ENCODE measurements at places on chromosomes 13 and 19. TPM values are rescaled to one million over a fixed set of nuclear protein-coding genes. Genes with fewer than 3 reads are reported as not detected.
A peak's percentile ranks its signal among the peaks of the same experiment; 100 is the strongest.

DNA sequence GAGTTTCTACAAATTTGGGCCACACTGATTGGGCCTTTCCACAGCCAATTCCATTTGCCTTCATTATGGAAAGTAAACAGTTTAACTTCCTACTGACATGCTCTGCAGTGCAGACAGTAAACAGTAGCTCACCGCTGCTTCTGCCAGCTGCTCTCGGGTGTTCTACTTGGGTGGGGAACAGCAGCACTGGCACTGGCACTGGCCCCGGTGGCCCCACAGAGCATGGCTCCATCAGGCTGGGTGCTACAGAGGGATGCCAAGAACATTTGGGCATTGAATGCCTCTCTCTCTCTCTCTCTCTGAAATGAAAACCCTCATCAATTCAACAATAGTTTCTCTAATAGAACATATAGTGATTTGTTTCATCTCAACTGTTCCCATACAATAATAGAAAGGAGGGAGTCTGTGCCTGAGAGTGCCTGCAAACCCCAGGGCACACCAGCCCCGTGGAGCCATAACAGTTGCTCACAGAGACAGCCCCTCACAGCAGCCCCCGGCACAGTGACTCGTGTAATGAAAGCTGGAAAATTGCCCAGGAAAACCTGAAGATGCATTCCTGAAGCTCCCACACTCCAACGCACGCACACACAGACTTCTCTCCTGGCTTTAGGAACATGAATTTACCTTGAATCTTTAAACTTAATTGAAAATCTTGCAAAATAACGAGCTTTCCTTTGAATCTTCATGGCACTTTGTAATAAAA lies 38.2 kb upstream of the GJB6 start:
- DNase-seq = no peak

DNA sequence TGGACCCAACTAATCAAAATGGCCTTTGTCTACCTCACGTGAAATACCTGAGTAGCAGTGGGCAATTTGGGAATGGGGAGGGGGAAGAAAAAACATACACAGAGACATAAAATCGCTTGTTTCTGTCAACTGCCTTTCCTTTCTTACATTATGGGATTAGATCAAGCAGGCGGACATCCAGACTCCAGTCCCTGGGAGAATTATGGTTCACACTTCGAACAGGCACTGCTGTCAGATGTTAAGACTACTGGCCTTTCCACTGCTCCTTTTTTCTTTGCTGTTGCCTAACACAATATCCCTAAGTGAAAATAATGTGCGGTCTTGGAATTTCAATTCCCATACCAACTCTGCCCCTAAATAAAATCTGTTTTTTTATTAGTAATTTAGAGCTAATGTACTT lies 1719.7 kb upstream of the SLC10A2 start:
- no peak for DNase-seq

DNA sequence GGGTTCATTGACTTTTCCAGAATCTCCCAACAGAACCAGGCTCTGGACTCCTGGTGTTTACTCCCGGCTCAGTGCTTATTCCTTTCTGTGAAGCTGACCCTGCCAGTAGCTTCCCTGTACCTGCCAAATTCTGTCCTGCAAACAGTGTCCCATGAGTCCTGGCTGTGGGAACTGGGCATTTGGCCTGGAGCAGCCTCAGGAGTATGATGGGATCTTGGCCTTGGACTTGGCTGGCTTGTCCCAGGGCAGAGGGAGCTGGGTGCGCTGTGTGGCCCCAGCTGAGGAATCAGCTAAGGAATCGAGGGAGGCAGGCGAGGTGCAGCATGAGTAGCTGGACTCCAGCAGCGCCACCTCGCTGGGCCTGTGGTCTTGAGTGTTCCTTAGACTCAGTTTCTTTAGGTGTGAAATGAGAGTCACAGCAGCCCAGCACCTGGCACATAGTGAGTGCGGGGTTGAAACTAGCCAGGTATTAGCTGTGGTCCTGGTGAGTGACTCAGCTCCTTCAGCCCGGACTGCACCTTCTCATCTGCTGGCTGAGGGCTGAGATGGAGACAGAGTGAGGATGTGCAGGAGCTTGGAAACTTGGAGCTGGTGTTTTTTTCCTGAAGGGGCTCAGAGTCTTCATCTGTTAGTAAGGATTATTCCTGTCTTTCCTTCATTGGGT lies 10.4 kb downstream of the CLASRP start:
- DNase-seq = no peak

GRCh38 chr13:49499889-49500660 lies 4.3 kb downstream of the PHF11 start:
- DNase-seq = peak; percentile 90

DNA sequence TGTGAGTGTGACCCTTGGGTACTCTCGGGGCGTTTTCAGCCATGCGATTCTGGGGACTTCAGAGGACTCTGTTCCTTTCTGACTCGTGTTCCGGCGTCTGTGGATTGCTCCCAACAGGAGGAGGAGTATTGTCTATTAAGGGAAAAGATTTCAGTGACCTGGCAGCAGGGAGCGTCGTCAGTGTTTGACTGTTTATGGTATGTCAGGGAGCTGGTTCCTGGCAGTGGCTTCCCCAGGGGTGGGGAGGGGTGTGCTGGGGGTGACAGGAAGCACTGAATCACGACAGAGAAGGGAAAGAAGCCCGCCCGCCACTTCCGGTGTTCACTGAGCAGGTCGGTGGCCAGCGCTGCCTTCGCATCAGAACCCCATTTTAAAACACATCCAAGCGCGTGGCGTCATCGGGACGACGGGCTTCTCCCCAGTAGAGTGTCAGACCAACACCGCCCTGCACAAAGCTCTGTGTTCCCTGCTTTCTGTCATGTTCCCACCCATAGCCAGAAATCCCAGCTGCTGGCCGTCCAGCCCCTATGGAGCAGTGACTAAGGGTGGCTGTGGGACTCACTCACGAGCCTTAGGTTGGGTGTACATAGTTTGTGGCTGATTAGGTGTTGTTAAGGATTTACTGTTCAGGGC lies 33.8 kb downstream of the COL4A2 start:
- peak; percentile 93 for DNase-seq

DNA sequence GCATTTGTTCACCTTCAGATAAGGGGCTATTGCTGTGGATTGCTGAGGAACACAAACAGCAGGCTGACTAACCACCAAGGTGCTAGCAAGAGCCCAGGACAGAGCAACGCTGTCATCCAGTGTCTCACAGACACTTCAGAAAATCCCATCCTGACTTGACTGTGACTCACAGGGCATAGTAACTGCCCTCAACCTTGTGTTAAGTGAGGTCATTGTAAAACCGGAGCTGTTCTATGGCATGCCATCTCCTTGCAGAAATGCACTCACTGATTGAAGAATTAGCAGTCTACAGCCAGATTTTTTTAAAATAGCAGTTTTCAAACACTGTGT lies 51.1 kb downstream of the TNFRSF19 start:
- DNase-seq = peak; percentile 96

- peak; percentile 58 for DNase-seq
These were observed 31.2 kb upstream of the KL start for GRCh38 chr13:32984857-32985626.

The TRPC4 gene
- 5.3 TPM for total RNA-seq

DNA sequence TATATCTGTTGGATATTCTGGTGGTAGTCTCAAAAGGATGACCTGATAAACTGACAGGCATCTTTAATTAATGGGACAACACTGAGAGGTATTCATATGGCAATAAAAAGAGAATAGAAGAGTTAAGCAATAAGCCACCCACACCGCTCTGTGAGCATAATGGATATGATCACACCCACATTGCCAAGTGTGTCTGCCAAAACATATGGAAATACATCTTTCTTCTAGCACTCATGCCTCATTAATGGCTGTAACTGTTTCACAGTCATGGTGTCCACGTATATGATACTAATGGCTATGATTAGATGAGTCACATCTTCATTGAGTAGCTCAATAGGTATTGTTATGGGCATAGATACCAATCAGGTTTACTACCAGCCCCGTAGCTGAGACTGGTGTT lies 13.1 kb downstream of the IGFL3 start:
- DNase-seq = no peak

The RNF113B gene
- not detected for total RNA-seq

The METTL21C gene
- total RNA-seq = not detected

Data from IMR-90 (cell line).